ENCODE measurements at places on chromosomes 12 and 14.

GRCh38 chr12:47082796-47083621, 3.2 kb upstream of the AMIGO2 start:
- peak; percentile 47 for DNase-seq

GRCh38 chr14:90446405-90446804, 49.6 kb downstream of the CALM1 start:
- no peak for DNase-seq

- no peak for DNase-seq
Measured at GRCh38 chr14:38171197-38171596, 36.5 kb upstream of the SSTR1 start.

DNA sequence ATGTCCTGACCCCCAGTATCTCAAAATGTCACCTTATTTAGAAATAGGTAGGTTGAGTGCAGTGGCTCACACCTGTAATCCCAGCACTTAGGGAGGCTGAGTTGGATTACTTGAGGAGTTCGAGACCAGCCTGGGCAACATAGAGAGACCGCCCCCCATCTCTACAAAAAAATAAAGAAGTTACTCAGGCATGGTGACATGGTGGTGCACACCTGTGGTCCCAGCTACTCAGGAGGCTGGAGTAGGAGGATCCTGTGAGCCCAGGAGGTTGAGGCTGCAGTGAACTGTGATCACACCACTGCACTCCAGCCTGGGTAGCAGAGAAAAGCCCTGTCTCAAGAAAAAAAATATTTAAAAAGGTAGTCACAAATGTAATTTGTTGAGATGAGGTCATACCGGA, 27.9 kb upstream of the RBM19 start:
- no peak for DNase-seq

GRCh38 chr12:47799357-47799955, 20.2 kb downstream of the HDAC7 start:
- DNase-seq: no peak

DNA sequence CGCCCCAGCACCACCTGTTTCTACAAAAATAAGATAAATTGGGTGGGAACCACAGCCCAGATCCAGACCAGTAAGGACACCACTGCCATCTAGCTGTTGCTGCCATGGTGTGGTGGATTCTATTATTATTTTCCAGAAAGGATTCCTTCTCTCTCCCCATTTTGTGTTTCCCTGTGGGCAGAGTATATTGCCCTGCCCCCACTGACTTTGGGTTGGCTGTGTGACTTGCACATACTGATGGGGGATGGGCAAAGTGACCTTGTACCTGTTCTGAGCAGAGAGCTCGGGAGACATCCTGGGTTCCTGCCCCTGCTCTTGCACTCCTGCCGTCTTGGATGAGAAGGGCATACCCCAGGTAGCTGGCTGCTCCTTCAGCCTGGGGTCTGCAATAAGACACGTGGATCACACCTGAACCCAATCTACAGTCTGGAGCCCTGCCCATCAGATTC, 24.3 kb downstream of the MOAP1 start:
- DNase-seq: peak; percentile 59

DNA sequence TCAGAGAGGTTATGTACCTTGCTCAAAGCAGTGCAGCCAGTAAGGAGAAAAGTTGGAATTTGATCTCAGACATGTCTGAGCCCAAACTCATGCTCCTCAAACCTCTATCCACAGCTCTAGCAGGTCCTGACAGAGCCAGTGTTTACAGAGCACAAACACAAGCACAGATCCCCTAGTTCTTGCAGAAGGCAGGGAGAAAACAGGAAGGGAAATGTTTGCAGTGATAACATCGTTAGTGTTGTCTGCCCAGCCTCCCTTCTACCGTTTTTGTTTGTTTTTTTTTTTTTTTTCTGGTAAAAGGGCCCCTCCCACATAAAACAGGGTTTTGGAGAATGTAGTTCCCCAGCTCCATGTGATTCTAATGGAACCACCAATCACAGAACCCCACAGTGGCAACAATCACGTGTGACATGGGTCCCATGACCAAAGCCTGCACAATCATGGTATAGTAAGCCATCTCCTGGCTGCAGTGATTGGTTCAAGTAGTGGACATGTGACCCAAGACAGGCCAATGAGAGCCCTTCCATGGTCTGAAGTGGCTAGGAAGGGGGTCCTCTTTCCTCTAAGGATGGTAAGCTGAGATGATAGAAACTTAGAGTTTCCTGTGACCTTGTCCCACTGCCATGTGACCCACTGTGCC, 513.4 kb downstream of the MED13L start:
- no peak for DNase-seq

DNA sequence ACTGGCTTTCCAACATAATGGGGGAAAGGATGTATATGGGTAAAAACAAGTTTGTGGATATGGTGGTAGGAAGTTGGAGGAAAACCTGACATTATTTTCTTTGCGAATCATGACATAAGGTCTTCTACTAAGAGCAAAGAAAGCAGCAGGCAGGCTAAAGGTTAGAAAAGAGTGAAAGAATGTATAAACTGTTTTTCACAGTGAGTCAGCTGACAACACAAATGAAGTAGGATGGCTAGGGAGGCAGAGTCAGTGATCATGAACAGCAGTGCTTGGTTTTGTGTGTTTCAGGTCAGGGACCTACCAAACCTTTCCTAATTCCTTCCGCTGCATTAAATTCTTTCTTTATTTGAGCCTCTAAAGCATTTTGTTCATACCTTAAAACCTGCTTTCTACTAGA, 46.3 kb upstream of the CATSPERB start:
- no peak for DNase-seq

DNA sequence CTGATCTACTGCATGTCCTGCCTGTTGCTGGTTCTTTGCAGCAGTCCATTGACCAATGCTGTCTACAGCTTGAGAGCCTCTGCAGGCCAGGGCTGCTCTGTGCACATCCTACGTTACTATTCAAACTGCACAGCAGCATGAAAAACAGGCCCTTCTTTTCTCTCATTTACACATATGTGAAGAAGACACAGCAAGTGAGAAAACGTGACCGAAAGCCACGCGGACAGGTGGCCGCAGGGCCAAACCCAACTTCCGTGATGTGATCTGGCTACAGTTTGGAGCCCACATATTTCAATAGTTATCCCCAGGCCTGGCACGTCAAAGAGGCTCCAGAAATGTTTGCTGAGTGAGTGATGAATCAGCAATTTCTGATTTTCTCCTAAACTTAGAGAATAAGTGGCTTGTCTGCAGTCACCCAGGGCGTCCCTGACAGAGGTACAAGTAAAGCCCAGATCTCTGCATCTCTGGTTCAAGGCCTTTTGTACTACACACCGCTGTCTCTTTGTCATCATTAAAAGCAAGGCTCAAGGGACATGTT, 17.9 kb upstream of the TCL1B start:
- no peak for DNase-seq

DNA sequence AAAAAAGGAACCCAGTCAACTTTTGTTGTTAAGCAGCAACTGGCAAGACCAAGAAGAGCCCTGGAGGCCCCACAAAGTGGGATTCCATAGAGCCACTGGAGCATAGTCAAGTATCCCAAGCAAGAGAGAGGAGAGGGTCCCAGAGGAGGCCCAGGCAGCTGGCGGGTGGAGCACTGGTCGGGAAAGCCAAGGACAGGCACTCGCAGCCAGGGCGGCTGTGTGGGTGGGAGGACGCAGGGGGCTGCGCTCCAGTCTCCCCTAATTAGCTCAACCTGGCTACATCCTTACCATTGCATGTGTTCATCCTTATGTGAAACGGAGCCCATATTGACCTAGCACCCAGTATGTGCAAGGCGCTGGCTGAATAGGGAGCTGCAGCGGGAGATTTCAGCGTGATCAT, 18.3 kb upstream of the ZFP36L1 start:
- no peak for DNase-seq

DNA sequence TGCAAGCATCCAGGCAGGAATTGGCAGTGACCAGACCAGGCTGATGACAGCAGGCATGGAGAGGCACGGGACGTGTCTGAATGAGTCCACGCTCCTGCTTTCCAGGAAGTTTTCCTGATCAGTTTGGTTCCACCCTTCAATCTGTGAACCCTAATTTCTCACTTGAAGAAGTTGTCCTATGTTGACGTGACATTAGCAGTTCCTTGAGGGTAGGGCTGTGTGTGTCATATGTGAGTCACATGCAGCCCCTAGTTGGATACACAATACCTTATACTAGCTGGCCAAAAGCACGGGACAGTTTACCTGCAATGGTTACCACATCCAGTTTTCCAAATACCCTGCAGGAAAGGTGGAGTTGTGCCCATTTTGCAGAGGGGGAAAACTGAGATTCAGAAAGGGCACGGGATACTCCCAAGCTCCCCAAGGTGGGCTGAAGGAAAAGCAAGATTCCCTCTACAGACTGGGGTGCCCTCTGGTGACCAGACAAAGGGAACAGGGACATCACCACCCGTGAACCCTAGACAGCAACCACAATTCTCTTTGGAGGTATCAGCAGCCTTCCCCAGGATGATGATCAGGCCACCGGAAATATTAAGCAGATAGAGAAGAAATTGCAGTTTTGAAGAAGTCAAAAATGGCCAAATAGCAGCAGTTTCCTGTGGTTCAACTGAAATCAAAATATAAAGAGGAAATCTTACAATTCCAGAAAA, 194.5 kb downstream of the PHETA1 start:
- no peak for DNase-seq

DNA sequence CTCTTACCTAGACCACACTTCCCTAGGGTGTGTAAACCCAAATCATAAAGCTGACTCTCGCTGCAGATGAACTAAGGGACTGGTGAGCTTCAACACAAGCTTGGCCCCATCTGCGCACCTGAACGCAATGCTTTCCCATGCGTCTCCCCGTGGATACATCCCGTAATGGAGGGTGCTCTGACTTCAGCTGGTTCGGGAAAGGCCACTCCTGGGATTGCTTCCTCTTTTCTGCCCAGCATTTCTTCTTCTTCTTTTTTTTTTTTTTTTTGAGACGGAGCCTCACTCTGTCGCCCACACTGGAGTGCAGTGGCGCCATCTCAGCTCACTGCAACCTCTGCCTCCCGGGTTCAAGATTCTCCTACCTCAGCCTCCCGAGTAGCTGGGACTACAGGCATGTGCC, 27.7 kb upstream of the ETFBKMT start:
- no peak for DNase-seq

- no peak for DNase-seq
Measured at GRCh38 chr12:128078301-128078971, 188.5 kb upstream of the TMEM132C start.

DNA sequence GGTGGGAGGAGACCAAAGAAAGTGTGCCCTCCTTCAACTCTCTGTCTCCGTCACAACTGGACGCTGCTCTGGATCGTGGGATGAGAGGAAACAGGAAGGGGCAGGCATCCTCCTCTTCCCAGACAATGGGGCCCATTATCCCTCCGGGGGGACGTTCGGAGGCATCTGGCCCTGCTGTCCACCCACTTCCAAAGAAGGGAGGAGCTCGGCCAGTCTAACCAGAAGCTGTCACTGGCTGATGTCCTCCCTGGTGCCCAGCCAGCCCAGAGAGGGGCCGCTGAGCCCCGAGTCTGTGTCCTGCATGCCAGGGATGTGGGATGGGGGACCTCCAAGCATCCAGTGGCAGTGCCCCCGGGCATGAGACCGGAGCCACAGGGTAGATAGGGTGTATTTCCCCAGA, 39.8 kb upstream of the MEG3 start:
- DNase-seq: no peak

DNA sequence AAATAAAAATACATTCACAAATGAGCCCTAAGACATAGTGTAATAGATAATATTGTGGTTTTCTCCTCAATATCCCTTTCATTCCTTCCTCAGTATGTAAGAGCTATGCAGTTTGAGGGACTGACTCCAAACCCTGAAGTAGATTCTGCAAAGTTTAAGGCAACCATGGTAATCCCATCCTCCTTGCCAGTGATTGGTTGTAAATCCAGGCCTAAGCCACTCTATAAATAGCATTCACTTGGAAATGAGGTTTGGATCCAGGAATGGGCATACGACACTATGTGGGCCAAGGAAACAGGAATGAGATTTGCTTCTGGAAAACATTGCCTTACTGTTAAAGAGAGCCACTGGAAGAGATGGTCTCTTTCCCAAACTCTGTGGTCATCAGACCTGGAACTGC, 468.7 kb upstream of the SOX5 start:
- no peak for DNase-seq

- DNase-seq: no peak
Measured at GRCh38 chr14:92704036-92704804, 44.2 kb downstream of the LGMN start.

DNA sequence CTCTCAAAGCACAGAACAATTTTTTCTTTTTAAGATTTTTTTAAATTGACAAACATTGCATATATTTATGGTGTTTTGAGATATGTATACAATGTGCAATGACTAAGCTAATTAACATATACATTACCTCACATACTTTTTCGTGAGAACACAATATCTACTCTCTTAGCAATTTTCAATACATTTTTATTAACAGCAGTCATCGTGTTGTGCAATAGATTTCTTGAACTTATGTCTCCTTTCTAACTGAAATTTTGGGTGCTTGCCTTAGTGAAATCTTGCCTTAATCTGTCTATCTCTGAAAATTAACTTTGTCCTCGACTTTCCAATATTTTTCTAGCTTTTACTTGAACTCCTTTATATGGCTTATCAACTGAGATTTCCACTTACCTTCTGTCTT, 6.8 kb downstream of the OR10A7 start:
- no peak for DNase-seq
